ENCODE measurements at places on chromosomes 5 and 9.
A peak's percentile ranks its signal among the peaks of the same experiment; 100 is the strongest.

GRCh38 chr9:4137681-4138099 lies 162.2 kb downstream of the GLIS3 start:
- DNase-seq = no peak

- no peak for DNase-seq
Observed at GRCh38 chr5:139692679-139693308, 44.6 kb downstream of the CXXC5 start.

GRCh38 chr5:168291964-168292785 lies 730 bp downstream of the WWC1 start:
- peak; percentile 13 for DNase-seq

- DNase-seq = no peak
Observed at GRCh38 chr5:167452136-167452535, 839.3 kb upstream of the WWC1 start.

GRCh38 chr9:137273095-137273490 lies 4.4 kb upstream of the TOR4A start:
- DNase-seq = no peak

DNA sequence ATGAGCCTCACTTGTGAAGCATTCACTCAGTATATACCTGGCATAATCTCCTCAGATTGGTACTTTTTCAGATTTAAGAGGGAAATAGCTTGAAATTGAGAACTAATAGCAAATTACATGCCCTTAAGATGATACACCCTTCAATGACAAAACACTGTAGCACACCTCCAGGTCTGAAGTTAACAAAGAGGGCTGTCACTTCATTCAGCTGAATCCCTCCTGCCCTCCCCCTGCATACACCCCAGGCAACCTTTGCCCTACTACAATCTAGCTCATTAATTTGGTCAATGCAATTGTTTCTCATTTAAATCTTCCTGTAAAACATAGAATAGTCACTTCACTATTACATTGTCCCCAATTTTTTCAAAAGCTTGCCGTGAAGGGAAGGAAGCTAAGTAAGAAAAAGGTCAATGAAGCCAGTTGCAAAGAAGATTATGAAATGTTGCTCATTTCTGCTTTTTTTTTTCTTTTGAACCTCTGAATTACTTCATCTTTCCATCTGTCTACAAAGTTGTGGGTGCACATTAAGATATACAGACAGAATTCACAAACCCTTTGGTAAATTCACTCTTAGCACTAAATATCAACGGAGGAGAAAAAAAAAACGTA lies 294.8 kb upstream of the PTGER4 start:
- no peak for DNase-seq

DNA sequence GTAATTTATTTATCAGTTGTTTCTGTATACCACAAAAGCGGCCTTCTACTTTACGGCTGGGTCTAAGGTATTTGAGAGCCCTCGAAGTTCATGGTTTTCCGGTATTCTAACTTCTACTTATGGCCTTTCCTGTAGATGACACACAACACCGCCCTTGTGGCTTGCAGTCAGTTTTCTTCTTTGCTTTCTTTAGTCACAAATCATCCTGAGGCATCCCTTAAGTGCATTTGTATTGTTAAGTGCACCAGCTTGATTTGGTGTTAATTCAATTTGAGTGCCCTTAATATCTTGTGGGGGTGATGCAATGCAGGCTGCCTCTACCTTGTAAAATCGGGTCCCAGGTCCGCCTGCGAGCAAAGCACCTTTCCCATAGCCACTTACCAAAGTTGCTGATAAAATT lies 511.9 kb downstream of the CCDC171 start:
- DNase-seq = no peak

DNA sequence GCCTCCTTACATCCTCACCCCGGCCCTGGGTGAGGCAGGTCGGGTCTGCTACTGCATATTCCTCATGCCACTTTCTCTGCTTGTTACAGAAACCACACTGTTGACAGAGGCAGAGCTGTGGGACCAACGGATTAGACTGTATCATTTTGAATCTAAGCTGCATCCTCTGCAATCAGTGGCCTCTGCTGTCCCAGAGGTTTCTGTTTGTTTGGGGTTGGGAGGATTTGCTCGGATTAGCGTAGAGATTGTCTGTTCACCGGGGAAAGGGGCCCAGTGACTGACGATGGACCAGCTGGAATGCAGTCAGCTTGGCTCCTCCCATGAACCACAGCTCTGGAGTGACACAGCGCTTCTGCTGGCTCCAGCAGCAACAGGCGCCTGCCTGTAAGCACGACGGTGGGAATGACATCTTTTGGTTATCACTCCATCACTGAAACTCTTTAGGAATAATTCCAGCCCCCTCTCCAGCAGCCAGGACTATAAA lies 37.3 kb upstream of the ADRA1B start:
- DNase-seq = peak; percentile 19

GRCh38 chr9:12776513-12777055 lies 1.8 kb downstream of the LURAP1L start:
- DNase-seq = peak; percentile 93

- DNase-seq = no peak
Observed at GRCh38 chr9:81132318-81132717, 557.0 kb downstream of the TLE1 start.

DNA sequence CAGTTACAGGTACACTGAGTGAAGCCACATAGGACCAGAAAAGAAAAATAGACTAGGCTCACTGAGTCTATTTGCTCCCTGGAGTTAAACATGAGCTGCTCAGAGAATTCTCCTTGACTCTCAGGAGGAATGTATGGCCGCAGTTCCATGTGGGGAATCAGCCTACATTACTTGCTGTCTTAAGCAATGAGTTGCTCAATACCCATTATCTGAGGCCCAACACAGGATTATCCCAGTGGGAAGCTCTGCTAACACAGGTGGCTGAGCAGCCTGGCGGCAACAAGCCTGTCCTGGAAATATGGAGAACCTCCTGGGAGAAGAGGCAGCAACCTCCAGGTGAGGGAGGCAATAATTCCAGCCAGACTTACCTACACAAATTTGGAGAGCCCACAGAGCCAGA lies 177.5 kb upstream of the NREP start:
- no peak for DNase-seq

DNA sequence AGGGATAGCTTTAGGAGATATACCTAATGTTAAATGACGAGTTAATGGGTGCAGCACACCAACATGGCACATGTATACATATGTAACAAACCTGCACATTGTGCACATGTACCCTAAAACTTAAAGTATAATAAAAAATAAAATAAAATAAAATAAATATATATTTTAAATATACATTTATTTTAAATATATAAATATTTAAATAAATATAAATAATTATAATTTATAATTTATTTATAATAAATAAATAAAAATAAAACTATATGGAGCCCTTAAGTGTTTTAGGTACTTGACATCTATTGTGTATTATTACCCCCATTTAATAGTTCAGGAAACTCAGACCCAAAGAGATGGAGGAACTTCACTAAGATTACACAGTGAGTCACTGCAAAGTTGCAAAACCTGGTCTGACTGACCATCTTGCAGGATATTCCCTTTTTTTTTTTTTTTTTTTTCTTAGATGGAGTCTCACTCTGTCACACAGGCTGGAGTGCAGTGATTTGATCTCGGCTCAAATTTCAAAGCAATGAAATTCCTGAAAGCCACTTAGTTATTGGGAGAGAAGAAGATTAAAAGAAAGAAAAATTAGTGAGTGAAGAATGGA lies 5.8 kb upstream of the C5orf52 start:
- DNase-seq = no peak

DNA sequence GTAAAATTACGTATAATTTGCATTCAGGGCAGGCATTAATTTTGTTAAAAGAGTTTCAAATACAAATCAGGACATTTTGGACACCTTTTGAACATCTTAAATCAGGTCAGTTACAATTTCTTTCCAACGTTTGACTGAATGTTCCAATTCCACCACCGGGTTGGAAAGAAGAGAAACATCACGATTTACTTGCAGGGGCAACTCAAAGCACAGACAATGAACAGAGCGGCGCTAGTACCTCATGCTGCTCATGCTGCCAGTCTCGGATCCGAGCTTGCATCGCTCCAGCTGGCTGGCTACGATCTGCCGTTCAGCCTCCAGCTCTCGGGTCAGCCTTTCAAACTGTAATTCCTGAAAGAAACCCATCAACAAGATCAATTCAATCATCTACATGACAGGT lies 339.5 kb downstream of the CTNND2 start:
- no peak for DNase-seq

- DNase-seq = no peak
Observed at GRCh38 chr5:137051161-137051560, 448.0 kb downstream of the SPOCK1 start.

DNA sequence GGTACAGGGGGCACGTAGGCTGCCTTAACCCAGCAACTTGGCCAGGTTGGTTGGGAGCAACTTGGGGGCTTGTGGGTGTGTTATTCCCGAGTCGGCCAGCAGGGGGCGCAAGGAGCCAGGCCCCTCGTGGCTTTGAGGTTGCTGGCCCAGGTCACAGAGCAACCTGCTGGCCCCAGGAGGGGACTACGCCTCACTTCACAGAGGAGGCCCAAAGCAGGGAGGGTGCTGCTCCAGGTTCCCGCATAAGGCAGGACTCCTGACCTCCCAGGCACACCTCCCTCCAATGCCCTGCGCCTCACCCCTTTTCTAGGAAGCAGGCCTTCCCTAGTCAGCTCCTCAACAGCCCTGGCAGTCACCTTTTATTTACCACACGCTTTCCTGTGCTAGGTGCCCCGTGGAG lies 18.1 kb downstream of the KYAT1 start:
- DNase-seq = peak; percentile 60

GRCh38 chr5:133232435-133232834 lies 180.6 kb downstream of the HSPA4 start:
- no peak for DNase-seq

DNA sequence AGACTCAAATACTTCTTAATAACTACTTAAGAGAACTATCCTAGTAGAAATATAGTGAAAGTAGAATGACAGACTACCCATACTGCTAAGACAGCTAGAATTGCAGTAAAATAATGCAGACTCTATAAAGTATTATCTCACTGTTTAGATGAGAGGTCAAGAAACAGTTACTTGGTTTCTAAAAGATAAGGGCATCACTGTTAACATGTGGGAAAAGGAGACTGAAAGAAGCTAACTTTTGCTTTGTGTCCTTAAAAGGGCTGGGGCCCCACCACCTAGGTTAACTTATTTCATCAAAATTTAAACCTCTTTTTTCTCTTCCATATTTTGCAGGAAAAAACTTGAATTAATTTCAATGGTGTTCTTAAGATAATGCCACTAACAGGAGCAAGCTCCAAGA lies 204.3 kb downstream of the CNTLN start:
- DNase-seq = no peak

DNA sequence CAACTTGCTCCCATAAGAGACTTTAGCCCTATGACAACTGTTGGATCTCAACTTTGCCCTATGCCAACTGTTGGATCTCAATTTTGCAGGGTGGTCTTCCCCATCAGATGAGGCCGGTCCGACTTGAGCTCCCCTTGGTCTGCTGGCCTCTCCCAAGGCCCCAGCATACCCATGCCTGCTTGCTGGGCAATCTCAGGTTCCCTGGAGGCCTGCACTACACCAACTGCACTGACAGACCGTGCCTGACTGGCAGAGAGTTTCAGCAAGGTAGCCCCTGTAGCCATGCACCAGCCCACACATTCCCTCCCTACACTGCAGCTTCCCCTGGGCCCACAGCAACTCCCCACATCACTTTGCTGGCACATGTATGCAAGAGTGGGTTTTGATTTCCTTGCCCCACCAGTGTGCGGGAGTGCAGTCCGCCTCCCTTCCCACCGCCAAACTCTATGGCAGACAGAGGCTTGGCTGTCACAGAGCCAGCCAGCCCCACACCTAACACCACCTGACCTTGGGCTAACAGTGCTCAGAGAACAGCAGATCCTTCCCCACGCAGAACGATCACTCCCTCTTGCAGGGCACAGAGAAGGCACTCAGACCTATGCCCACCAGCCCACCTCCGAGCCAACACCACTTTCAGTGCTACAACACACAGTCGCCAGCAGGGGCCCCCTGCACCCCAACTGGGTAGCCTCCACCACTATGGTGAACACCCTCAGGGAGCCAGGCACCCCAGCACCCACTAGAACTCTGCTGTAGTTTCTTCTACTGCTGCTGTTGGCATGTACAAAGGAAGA lies 279.9 kb upstream of the COX7C start:
- DNase-seq = no peak

DNA sequence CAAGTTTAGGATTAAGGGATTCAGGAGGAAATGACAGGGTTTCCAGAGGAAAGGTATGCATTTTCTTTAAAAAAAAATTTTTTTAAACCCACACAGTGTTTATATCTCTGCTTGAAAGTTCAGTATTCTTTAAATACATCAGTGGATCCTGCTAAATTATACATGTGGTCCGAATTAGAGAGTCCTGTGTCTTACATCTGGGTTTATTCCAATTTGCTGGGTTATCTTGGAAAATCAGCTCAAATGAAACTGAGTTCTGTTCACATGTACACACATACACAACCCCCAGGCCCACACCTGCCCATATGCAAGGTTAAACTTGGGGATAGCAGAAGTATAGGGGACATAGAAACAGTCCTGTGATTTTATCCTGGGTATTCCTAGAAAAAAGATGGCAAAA lies 493.7 kb downstream of the ZNF608 start:
- no peak for DNase-seq
